NCI-H1694 (cell line): ENCODE measurements at places on chromosomes 12 and 14.
A peak's percentile ranks its signal among the peaks of the same experiment; 100 is the strongest.

DNA sequence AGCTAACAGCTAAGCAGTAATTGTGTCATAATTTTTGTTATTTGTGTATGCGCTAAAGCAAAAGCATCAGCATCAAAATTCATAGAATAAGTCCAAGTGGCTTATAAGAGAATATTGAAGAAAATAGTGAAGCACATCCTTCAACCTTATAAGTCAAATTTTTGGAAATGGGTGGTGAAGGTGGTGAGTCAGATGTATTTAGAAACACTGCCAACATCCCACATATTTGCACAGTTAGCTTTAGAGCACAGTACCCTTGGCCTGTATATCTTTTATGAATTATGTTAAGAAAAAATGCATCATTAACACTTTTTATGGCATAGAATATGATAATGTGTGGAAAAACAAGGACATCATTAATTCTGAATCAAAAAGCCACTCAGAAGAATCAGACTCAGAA lies 8.0 kb downstream of the SYT10 start:
- no peak for DNase-seq

GRCh38 chr14:71290301-71290700 lies 383.0 kb downstream of the PCNX1 start:
- DNase-seq, result no peak

DNA sequence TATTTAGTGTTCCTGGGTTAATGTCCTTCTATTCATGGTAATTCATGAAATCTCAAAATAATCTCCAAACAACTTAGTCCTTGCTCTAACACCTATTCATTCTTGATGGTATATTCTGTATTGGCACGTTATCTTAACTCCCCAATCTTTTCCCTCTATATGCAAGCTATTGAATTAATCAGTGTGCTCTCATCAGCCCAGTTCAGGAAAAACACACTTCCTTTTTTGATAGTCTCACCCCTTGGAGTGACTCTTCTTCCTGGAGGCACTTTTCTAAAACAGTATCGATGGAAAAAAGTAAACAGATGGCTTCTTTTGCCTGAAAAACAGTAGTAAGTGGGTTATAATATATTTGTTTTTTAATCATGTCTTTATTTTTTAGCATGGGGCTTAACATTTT lies 28.6 kb downstream of the TULP3 start:
- no peak for DNase-seq

- no peak for DNase-seq
Measured at GRCh38 chr12:53094394-53094787, 3.1 kb upstream of the IGFBP6 start.

DNA sequence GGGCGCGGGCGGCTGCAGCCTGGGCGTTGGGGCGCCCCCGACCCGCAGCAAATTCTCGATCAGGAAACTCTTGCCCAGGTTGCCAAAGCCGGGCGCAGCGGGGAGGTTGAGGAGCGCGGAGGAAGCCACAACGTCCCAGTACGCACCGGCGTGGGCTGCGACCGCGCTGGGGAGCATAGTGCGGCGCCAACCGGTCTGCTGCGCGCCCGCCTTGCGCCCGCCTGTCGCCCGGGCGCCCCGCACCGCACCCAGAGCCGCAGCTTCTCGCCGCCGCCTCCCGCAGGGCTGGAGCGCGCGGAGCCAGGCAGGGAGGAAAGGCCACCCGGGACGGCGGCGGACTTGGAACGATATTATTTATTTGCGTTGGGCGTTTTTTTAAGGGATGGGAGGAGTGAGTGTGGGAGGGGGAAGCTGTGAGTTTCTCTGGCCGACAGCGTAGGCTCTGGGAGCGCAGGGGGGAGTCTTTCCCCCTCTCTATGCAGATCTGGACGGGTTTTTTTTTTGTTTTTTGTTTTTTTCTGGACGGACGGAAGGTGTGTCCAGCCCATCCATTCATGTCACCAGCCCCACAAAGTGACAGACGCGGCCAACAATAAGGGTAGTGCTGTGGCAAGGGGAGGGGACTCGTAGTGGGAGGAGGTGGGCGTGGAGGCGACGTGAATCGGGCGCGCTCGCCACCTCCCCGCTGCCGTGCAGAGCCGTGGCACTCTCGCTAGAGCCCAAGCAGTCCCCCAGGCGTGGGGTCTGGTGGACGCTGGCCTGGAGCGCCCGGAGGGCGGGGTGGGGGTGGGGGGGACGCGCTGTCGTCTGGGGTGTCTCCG lies at the start of gene DBX2:
Gene DBX2 (minus strand): TSS at position 349 of the 821 bp plus-strand sequence. CDS start 172 bp downstream, at position 177.
- DNase-seq, result peak; percentile 24

DNA sequence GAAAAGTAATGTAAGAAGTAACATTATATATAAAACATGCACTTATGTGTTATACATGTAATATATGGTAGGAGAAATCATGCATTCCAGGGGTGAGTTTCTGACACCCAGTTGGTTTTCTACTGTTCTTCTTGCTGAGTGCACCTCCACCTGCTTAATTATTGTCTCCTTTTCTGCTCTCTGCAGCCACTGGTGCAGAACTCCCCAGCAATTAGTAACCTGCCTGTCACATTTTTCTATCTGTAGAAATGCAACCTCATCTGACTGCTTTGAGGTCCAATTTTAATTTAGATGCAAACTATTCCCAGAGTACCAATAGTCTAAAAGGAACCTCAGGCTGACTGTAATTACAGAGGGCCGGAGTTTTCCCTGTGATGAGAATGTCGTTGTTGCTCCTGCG lies 842.1 kb downstream of the AACS start:
- no peak for DNase-seq
